ENCODE measurements at places on chromosomes 1 and 21.

GRCh38 chr1:244183037-244183436 lies 132.0 kb downstream of the ZBTB18 start:
- no peak for DNase-seq

GRCh38 chr1:99763956-99764355 lies 2.5 kb downstream of the FRRS1 start:
- DNase-seq, result no peak

DNA sequence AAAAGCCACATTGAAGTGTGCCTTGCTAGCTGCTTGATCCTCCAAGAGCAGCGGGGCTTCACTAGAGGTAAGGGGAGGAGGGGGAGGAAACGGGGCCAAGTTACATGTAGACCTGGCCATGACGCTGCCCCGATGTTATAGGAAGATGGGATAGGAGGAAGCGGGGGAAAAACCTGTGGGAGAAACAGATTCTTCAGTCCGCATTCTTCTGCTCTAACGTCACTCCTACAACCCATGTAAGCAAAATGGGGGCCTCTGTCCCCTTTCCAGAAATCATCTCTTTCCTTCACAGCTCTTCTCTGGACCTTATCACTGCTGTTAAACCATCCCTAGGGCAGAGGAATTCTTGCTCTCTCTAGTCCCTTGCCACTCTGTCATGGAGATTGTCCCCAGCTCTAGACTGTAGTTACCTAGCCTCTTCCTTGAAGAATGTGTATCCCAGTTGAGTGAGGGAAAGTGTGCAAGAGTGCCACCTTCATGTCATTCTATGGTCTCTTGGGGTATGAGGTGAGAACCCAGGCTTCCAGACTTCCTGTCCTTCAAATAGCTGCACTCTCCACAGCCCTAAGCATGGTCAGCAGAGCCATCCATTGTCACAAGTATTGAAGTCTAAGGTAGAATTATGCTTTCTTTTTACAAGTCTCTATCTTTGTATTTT lies 11.4 kb downstream of the PLEKHO1 start:
- DNase-seq, result no peak

- no peak for DNase-seq
Observed at GRCh38 chr1:220271706-220272046, 577 bp downstream of the RAB3GAP2 start.

DNA sequence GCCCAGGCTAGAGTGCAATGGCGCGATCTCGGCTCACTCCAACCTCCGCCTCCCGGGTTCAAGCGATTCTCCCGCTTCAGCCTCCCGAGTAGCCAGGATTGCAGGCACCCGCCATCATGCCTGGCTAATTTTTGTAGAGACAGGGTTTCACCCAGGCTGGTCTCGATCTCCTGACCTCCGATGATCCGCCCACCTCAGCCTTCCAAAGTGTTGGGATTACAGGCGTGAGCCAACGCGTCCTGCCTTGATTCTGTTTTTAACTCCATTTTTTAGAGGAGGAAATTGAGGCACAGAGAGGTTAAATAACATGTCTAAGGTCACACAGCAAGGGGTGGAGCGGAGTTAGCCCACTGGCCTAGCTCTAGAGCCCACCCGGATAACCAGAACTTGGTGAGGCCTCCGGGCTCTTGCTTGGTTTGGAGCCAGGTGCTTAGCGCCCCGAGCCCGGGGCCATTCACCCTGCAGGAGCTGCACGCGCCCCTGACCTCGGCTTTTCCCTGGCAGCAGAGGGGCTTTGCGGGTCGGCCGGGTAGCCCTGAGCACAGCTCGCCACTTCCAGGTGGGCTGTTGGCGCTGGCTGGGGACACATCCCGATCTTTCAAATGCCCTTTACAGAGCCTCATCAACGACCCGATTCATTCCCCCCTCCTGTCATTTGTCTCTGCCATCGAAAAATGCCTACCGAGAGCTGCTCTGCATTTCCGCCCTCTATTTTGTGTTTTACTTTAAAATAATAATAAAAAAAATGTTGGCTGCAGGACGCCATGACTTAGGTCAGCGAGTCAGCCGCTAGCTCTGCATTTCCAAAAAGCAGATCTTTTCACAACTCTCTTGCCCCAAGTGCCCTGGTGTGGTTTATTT lies 11.2 kb downstream of the SIM2 start:
- DNase-seq, result no peak

- DNase-seq, result no peak
Observed at GRCh38 chr1:243596431-243597062, 253.5 kb downstream of the AKT3 start.

DNA sequence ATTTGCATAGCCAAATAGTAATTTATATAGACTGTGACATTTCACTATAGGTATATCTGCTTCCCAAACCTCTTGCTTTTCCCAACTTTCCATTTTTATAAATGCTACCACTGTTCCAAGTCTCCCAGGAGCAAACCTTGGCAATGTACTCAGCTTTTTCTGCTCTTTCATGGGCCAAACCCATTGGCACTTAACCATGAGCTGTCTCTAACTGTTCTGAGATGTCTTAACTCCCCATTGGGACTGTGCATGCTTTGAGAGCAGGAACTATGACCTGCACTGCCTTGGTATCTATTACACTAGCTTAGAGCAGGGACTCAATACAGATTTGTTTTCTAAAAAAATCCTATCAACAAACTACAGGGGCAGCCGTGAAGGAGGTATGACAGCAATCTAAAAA lies 22.5 kb upstream of the KHDRBS1 start:
- no peak for DNase-seq

DNA sequence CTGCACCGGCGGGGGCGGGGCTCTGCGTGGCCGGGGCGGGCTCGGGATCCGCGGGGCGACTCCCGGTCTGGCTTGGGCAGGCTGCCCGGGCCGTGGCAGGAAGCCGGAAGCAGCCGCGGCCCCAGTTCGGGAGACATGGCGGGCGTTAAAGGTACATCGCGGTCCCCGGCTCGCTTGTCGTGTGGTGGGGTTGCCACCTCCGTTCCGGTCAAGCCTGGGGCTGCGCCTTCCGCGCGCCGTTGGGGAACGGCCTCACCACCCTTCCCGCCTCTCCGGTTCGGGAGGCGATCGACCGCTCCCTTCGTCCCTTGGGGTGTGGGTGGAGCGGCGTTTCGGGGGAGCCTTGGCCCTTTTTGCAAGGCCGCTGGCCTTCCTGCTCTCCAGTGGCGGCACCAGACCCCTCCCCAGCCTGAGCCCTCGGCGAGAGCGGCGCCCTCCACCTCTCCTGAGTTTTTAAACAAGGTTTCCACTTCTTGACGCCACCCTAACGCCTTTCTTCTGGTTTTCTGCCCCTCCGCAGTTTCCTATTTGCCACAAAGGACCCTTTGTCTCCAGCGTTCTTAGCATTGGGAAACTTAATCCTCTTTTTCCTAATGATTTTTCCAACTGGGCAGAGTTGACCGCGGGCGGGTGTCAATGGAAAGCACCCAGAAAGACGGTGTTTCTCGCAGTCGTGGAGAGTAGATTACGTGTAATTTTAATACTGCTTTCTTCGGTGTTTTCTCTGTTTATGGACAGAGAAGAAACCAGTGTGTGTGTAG lies at the start of the genes LEPR and LEPROT:
Gene LEPR, plus strand, starts transcription at position 79 of the 761 bp plus-strand sequence. CDS start 144,898 bp downstream, outside the sequence.
Gene LEPROT, plus strand, starts transcription at position 79 of the 761 bp plus-strand sequence. Its CDS starts 57 bp downstream, at position 136.
- DNase-seq, result peak; percentile 95

DNA sequence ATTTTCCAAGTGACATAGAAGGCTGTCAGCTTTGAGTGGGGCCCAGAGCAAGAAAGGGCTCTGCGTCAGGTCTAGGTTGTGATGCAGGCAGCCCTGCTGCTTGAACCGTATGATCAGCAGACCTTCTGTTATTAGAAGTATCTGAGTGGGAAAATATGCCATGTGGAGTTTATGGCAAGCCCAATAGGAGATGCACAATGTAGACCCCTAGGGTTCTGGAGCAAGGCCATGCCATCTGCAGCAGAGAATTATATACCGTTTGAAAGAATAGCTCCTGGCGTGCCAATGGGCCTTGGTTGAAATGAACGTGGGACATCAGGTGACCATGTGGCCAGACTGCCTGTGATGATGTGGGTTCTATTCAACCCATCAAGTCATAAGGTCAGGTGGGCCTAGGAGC lies 44.1 kb upstream of the ZBTB18 start:
- DNase-seq, result no peak

DNA sequence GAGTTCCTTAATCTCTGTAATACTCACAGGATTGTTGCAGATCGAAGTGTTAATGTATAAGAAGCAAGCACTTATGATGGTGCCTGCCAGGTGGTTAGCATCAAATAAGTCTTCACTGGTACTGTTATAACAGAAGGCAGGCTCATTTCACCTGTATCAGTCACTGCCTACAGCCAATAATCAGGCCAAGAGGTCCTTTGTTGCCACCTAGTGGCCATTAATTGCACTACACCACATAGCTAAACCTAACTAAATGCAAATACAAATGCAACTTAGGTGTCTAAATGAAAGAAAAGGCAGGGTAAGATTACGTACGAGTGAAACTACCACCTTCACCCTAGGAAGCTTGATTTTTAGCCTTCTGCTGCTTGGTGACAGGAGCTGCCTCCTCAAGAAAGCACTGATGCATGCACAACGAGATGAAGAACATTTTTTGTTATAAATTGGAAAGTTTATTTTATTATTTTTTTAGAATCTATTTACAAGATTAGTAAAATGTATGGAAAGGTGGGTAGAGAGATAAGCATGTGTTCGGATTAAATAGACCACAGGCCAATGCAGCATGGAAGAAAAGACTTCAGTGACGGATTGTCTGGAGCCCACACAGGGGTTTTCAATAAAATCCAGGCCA lies 334.8 kb upstream of the CAMK1G start:
- DNase-seq, result no peak

- no peak for DNase-seq
Observed at GRCh38 chr21:45861156-45861870, 120.3 kb upstream of the COL6A1 start.

DNA sequence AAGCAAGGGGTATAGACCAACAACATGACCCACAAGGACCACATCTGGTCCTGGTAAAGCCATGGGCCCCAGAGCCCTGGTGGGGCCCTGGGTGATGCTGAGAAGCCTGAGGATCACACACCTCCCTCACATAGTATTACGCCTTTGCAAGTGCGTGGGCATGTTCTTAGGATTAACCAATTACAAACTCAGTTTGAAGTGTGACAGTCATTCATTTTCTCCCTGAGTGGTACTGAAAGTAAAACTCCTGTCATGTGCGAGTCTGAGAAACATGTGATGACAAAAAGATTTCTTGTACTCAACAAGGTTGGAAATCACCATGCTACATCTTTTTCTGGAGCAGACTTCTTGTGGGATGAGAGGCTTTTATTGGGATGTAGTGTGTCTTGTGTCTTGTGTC lies 315.3 kb upstream of the DUSP10 start:
- DNase-seq, result no peak

DNA sequence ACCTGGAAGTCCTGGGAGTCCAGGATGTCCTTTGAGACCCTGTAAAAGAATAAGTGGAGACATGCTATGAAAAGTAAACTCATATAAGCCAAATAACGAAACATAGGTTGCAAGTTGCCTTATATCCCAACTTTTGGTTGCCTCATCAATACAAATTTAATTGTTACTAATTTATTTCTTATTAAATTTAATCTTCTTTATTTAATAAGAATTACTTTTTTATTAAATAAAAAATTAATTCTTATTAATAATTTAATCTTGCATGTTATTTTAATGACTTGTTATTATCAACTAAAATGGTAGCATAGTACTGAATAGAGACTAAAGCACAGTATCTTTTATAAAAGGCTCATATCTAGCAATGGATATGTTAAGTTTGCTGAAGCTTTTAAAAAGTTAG lies 92.9 kb downstream of the COL24A1 start:
- no peak for DNase-seq

DNA sequence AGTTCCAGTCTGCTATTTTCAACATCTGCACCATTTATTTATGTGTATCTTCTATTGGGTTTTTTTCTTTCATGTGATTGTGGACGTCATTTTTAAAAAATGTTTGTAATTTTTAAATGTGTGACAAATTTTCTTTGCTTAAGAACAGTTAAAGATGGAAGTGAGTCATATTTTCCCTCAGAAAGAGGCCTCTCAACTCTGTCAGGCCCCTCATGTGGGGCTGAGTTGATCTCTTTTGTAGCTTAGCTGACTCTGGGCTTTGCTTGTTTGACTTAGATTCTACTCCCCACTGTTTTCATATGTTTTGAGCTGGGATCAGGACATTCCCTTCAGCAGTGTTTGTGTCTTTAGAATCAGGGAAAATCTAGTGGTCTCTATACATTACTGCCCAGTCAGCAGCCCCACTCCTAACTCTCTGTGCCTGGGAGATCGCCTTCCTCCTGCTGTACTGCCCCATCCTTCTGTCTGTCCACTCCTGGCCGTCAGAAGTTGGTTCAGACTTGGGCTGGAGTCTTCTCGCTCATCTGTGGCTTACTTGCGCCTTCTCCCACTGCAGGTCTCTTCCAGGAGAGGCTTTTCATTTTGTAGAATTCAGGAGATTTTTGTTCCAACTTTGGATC lies 137.4 kb downstream of the DYRK1A start:
- no peak for DNase-seq

- peak; percentile 80 for DNase-seq
Observed at GRCh38 chr21:32921632-32922230, 104.0 kb upstream of the OLIG2 start.

DNA sequence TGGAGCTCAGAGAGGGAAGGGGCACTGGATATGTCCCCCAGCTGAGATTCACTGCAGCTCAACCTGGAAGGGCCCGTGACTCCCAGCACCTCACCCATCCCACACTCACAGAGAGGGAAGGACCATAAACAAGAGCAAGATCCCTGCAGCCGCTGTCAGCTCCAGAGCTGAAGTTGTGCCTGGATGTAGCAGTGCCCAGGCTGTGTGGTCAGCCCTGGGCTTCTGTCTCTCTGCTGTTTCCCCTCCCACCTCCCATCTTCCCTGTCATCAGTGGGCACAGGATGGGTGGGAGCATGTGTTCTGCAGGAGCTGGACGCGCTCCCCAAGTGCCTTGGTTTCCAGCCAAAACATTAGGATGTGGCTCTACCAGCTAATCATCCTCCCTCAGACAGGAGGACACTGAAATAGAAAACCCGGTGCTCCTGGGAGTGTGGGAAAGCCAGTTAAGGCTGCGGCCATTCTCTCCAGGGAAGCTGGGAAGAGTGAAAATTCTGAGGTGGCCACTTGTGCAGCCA lies 282.7 kb downstream of the NPHP4 start:
- DNase-seq, result no peak

DNA sequence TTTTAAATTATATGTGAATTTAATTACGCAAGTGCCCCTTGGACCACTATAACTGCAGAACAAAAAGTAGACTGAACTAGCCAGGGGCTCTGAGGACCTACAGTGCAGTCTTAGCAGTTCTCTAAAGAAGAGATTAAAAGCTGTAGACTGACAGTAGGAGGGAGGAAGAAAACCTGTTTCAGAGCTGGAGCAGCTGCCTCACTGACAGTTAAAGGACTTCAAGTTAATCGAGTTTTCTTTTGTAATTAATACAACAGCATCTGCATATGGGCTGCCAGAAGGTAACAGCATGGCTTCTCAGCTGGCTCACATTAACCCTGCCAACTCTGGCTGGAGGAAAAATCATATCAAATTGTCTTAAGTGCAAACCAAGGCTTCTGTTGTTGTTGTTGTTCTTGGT lies 19.9 kb downstream of the DSTYK start:
- no peak for DNase-seq

GRCh38 chr1:226903819-226904716 lies 33.7 kb downstream of the PSEN2 start:
- no peak for DNase-seq

GRCh38 chr1:39965044-39965443 lies 10.1 kb downstream of the MFSD2A start:
- no peak for DNase-seq
